ENCODE measurements at places on chromosomes 16 and 17. TPM values are rescaled to one million over a fixed set of nuclear protein-coding genes. Genes with fewer than 3 reads are reported as not detected.

The EVPL gene
- 115 TPM for total RNA-seq

- DNase-seq = no peak
Observed at GRCh38 chr17:42535155-42536047, 640 bp upstream of the NAGLU start.

GRCh38 chr16:49701789-49702494 lies 154.0 kb downstream of the ZNF423 start:
- no peak for DNase-seq

DNA sequence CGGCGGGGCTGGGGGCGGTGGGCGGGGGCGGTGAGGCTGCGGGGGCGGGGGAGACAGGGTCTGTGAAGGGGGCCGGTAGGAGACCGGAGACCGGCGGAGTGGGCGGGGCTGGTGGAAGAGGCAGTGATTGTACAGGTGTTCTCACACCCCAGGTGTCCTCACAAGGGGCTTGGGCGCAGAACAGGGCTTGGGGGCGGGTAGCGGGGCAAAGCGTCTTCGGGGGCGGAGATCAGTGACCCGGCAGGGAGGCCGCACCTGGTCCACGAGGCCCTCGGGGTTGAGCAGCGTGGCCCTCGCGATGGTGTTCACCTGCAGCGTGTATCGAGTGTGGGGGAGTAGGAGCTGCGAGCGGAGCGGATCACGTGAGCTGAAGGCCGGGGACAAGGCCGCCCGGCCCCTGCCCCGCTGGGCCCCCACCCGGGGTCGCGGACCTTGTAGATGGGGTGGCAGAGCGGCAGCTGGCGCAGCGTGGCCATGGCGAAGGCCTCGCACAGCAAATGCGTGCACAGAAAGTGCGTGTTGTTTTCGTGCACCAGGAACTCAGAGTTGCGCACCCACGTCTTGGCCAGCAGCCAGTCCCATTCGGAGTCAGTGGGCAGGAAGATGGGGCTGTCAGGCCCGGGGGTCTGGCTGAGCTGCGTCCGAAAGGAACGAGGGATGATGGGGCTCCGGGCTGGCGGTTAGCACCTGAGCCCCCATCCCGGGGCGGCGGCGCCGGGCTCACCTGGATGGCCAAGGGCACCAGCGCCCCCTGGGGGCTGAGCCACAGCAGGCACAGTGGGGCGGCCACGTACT lies 8.5 kb downstream of the ALOXE3 start:
- no peak for DNase-seq

GRCh38 chr17:18860161-18860972 lies 2.4 kb downstream of the PRPSAP2 start:
- DNase-seq = no peak

DNA sequence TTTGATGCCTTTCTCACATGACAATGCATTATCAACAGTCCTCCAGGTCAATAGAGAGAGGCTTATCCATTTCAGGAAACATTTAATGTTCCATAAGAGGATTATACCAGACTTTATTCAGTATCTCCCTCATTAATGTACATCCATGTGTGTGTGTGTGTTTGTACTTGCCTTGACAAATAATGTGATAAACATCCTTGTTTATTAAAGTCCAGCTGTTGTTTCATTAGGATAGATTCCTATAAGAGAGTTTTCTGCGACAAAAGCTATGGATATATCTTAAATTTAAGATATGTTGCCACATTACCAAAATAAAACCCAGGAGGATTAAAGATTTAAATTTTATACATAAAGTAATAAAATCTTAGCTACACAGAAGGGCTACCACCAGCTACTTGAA lies 492.6 kb downstream of the TOX3 start:
- DNase-seq = no peak

DNA sequence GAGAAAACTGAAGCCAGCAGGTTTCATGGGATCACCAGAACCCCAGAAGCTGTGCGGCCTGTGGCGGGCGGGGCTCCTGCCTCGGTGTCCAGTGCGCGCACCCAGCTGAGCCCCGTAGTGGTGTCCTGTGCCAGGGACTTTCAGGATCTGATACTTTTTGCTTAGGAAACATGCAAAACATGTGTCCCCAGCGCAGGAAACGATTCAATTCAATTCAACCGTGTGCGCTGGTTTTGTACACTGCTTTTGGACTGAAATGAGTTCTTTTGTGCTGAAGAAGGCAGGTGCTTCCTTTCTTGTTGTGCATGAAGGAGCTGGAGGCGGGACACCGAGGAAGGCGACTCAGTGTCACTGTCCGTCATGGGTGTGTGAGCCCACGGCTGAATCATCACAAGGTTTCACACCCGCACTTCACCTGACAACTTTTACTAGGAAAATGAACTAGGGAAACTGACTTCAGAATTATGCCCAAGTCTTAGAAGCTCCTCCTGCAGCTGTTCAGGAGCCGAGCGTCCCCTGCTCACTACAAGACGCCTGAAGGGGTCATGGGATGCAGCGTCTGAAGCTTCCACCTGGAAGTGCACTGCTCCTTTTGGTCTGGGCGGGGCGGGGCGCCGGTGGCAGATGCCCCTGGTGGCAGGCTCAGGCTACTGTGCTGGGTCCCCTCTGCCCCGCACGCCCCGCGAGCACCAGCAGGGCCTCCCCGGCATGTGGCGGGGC lies 31.4 kb upstream of the ZNF750 start:
- no peak for DNase-seq

DNA sequence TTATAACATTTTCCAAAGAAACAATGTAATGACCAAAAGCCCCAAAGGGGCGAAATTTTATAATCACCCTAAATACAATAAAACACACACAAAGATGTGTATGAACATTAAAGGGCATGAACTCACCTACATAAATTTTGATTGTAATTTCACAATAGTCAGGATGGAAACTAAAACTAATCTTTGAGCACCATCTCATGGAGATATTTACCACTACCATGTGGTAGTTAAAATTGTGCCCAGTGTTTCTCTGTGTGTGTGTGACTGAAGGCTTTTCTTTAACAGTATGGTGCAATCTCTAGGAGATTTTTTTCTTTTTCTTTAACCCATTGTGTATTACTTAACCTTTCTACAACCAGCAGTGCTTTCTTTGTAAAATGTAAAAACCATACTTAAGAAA lies 19.7 kb upstream of the MEIOC start:
- DNase-seq = no peak

DNA sequence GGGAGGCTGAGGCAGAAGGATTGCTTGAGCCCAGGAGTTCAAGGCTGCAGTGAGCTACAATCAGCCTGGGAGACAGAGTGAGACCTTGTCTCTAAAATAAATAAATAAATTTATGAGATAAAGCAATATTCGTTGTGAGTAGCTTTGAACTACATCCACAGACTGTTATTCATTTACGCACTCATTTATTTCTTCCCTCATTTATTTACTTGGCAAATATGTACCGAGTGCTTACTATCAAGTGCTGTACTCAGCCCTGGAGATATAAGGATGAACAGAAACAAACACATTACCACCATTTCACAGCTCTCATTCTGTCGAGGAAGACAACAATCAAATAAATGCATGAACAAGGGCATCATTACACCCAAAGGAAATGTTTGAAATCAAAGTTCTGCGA lies 24.7 kb upstream of the UMOD start:
- DNase-seq = no peak

GRCh38 chr17:70080541-70081347 lies 5.7 kb downstream of the KCNJ16 start:
- no peak for DNase-seq

DNA sequence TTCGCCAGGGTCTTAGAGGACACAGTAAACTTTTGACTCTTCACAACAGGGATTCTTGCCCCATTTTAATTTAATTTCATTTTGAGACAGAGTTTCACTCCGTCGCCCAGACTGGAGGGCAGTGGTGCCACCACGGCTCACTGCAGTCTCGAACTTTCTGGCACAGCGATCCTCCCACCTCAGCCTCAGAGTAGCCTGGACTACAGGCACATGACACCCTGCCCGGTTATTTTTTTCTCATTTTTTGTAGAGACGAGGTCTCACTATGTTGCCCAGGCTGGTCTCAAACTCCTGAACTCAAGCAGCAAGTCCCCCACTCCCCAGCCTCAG lies 329 bp upstream of the NLE1 start:
- no peak for DNase-seq

DNA sequence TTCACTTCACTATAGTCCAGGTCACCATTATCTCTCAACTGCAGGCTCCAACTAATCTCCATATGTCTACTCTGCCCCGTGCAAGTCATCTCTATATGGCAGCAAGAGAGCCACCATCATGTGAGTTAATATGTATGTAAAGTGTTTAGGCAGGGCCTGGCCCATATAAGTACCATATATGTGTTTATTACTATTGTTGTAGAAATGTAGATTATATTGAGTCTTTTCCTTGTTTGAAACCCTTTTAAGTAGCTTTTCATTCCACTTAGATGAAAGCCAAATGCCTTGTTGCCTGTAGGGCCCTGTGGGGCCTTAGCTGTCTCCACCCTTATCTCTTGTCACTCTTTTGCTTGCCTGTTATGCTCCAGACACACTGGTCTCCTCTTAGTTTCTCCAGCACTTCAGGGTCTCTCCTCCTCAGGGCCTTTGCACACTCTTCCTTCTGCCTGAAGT lies 164.0 kb downstream of the PHKB start:
- DNase-seq = no peak

DNA sequence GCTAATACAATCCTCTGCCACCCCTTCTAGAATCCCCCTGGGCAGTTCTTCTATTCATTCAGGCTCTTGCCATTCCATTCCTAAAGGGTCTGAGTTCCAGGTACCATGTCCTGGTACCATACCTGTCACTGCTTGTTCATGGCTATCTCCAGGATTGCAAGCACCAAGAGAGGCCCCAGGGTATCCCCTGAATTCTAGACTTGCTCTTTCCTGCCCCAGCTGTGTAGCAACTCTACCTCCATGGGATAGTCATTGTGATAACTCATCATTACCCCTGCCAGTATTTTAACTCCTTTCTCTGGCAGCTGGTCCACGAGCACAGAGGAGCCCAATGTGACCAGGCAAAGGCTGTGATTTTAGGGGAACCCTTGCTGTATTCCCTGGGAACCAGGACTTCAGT lies 143.7 kb upstream of the CDH5 start:
- DNase-seq = no peak

DNA sequence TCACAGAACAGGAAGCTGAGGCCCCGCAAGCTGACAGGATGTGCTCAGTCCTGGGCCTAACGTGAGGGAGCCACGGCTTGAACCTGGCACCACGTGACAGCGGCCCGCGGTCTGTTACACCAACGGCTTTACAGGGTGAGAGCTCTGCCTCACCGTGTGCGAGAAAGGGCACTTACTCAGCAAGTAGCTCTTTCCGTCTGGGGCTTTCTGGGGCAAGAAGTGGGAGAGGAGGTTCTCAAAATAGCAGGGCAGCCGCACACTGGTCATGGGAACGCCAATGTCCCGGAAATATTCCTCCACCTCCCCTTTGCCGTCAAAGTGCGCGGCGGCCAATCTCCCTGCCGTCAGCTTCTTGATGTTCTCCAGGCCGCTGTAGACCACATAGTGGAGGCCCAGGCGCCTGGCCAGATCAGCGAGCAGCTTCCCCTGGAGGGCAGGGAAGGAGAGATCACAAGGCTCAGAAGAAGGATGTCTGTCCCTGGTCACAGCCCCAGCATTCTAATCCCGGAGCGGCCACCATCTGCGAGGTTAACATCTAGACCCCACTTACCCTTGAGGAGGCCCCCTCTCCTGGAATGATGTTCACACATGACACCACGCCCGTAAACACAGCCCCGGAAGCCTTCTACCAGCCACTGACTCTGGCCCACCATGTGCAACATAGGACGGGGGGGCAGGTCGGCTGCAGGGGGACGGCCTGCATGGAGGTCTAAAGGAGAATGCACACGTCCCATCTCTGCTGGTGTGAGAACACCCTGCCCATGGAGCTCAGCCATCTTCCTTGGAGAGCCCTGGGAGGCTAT lies 8.2 kb downstream of the NMRAL1 start:
- no peak for DNase-seq

GRCh38 chr17:76264425-76264754 lies 758 bp upstream of the UBALD2 start:
- DNase-seq = no peak

The LITAFD gene
- not detected for total RNA-seq

The SYCE1L gene
- 4.2 TPM for total RNA-seq

The SLC35G6 gene
- not detected for total RNA-seq

GRCh38 chr17:74852237-74853047 lies 7.2 kb downstream of the GRIN2C start:
- DNase-seq = no peak

- DNase-seq = no peak
Observed at GRCh38 chr16:77499373-77500285, 64.8 kb upstream of the ADAMTS18 start.

The PSMD12 gene
- 26.0 TPM for total RNA-seq

GRCh38 chr17:3959295-3959899 lies 4.8 kb downstream of the ATP2A3 start:
- DNase-seq = no peak

- no peak for DNase-seq
Observed at GRCh38 chr16:10862438-10862837, 14.6 kb upstream of the CIITA start.

The KCNH6 gene
- total RNA-seq = not detected

DNA sequence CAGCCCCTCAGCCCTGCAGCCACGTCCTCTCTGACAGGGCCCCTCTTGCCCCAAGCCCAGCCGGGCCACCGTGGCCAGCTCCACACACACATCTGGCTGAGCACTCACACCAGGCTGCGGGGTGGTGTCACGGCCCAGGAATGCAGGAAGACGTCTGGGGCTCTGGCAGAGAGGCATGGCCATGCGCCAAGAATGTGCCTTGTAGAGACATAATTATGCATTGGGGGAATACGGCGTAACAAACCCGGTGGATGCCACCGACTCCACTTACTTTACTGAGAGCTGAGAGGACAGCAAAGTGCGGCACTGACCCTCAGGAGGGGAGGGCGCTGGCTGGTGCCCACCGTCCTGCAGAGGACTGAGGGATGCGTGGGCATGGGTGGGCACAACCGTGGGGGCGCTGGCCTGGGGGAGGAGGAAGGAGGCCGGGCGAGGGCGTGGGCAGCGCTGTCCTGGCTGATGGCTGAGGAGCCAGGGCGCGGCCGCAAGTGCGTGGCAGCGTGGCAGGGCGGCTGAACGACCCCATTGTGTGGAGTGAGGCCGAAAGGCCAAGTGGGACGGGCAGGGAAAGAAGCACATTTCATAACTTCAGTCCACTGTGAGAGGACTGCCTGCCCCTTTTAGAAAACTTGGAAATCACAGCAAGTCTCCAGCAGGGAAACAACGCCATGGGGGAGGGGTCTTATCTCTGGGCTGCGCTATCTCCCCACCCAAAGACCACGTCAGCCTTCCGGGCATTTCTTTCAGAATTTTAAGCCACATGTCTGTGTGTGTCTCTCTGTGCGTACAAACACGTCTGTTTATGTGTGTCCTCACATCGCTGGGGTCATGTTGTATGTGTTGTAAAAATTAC lies 30.6 kb downstream of the METRNL start:
- no peak for DNase-seq
